ENCODE measurements at places on chromosomes 3 and 15.

DNA sequence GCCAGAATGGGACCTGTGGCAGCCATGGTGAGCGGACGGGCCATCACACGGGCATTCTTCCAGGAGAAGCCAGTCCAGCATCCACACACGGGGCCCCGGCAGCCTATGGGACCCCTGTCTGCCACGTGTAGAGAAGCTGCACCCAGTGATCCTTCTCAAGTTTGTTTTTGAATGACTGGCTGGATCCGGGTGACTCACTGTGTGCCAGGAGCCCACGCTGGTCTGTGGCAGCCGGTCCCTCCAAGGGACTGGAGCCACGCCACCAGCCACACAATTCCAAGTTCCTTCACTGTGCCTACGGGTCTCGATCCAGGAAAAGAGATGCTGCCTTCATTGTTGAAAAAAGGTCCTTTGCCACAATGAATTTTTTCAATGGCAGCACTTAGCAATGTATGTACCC lies 58.1 kb downstream of the ATP10A start:
- no peak for DNase-seq

GRCh38 chr3:152193673-152194267 lies 75.0 kb upstream of the MBNL1 start:
- no peak for DNase-seq

GRCh38 chr15:88375234-88375927 lies 91.8 kb downstream of the MRPL46 start:
- DNase-seq = no peak

GRCh38 chr3:31065765-31066164 lies 171.3 kb upstream of the GADL1 start:
- DNase-seq = no peak

DNA sequence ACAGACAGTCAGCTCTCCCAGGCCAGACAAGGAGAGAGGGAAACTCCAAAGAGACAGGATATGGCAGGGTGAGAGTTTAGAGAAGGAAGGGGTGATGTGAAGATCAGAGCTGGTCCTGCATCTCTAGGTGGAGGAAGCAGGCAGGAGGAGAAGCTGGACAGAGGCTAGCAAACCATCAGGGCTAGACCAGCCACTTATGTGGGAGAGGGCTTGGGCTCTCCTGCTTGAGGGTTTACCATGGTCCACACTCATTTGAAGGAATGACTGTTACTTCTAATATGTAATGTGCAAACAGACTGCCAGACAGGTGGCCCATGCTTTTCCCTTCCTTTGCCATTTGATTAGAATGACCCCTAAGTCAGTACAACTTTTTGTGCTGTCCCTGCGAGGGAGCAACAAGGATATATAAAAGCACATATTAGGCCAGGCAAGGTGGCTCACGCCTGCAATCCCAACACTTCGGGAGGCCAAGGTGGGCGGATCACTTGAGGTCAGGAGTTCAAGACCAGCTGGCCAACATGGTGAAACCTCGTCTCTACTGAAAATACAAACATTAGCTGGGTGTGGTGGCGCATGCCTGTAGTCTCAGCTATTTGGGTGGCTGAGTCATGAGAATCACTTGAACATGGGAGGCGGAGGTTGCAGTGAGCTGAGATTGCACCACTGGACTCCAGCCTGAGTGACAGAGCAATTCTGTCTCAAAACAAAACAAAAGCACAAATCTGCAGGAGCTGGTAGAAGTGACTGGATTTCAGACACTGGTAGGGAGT lies 41.0 kb upstream of the MANF start:
- no peak for DNase-seq

DNA sequence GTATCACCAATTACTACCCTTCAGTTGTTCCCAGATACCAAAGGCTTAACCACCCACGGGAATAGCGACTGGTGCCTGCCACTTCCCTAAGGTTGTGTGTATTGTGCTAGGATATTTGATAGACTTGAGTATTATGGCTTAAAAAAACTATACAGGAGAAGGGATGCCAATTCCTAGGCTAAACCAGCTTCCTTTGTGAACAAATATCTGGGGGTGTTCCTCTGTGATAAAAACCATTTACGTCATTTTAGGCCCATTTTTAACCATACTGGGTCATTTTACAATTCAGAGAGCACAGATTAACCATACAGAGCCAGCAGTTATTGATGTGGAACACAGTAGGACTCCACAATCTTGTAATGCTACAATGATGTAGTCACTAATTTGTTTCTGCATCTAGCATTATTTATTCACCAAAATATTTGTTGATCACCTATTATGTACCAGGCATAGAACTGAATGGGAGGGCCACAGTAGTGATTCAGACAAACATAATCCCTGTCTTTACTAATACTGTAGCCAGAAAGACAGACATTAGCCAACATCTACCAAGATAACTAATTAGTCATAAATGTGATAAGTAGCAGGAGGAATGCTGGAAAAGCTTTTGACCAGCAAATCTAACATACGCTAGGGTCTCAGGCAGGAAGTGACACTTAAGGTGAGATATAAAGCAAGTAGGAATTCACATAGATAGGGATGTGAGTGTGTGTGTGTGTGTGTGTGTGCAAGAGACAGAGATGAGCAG lies 184.8 kb downstream of the MECOM start:
- no peak for DNase-seq

DNA sequence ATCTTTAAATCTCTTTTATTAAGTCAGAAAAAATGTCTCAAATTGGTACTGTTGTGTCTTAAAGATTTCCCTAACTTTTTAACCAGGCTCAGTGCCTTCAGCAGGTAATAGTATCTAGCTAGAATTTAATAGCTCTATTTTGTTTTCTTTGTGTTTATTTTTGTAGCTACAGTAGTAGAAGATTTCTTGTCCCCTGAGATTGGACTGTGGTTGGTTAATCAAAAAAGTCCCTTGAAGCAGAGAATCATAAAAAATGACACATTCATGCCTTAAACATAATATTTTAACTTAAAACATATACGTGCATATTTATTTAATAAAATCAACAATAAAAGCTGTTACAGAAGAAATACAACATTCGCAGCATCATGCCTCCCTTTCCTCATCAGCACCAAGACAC lies 102.8 kb downstream of the EEFSEC start:
- no peak for DNase-seq

DNA sequence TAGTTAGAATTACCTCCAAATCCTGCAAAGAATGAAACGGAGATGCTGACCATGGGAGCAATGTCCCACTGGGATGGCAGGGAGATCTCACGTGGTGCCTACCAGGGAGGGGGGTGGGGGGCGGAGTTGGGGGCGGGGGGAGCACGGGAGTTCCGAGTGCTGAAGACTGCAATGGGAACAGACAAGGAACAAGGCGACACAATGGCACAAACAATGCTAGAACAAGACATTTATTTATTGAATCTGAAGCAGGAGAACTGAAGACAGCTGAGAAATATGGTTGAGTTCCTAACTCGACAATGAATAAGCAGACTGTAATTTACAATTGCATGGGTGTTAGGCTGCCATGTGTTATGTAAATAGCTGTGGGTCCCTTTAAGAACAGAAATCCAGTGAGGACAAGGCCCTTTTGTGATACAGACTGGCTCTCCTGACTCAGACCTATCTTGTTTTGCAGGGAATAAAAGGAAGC lies 91.2 kb downstream of the AQP9 start:
- no peak for DNase-seq

- DNase-seq = no peak
Measured at GRCh38 chr15:98773616-98774015, 125.3 kb downstream of the IGF1R start.

DNA sequence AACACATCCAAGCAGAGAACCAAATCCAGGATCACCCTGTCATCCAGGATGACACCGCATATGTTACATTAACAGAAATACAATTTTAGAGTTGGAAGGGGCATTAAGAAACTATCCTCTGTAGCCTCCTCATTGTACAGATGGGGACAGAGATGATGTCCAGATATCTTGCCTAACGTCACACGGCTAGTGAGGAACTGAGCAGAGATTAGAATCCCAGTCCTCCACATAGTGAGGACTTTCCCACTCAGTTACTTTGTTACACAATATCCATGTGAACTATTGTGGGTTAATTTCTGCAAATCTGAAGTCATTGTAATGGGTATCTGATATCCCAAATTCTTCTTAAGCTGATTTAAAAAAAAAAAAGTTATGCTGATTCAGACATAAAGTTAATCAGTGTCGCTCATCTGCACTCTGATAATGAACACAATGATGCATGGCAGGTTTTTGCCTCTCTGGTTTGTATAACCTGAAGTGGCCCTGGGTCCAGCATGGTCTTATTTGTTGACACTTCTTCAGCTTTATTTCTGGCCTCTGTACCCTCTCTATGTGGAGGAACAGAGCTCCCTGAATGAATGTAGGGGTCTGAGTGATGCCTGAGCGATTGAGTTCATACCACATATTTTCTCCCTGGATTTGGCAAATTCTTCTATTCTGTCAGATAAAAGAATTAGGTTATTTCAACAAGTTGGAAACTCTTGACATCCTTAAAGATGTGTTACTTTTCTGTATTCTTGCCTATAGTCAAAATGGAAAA lies 76.0 kb upstream of the LIMD1 start:
- DNase-seq = no peak

DNA sequence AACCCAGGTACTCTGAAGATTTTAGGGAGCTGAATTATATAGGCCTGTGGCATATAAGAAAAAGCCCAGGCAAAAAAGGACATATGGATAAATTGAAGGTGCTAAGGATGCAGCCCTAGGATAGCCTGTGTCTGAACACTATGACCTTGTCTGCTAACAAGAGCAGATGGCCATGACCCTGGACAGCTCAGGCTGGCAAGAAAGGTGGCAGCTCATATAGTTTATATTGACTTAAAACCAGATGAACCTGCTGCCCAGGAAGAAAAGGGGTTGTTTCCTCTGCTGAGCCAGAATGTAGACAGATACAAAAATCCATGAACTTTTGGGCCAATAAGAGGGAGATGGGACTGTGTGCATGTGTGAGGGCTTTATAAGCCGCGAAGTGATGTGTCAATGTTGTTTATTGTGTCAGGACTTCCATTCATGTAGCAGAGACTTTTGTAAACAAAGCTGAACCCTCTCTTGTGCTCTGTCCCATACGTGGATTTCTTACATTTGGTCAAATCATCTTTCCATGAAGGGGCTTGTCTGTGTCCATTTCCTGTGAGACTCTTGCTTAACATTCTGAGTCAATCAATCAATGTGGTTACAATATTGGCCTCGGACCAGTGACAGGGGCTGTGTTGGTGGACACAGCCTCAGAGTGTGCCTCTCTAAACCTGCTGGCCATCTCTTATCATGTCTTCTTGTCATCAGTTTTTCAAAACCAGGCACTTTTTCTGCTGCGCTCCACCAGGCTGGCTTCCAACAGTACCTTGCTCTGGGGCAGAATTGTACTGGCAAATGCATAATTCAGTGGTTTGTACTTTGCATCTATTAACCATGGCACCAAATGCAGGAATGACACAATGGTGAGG lies 321.2 kb downstream of the WDR72 start:
- DNase-seq = no peak

DNA sequence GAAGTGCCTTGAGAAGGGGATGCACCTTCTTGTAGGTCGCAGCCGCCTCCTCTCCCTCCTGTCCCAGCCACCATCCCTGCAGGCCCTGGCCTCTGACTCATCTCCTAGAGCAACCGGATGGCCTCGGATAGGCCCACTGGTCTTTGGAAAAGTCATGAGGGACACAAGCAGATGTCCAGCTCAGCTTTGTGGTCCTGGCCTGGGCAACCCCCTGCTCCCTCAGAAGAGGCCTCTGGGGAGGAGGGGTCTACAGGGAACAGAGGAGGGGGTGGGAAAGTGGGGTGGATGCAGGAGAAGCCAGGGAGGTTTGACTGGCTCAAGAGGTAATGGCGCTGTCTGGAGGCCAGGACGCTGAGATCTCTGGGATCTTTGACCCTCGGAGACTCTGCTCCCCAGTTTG lies 259.2 kb upstream of the TLE3 start:
- DNase-seq = no peak

DNA sequence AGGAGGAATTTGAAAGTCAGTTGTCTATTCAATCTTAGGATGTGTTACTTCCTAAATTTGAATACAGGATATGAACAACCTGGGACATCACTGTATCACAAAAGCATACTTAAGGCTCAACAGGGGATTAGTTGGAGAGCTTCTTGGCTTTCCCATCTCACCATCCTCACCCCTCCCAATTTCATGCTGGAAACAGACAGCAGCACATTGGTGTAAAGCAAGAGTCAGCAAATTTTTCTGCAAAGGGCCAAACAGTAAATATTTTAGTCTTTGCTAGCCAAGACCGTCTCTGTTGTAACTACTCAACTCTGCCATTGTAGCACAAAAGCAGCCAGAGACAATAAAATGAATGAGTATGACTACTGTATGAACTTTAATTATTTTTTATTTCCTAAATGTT lies 94.9 kb downstream of the ERC2 start:
- no peak for DNase-seq

- no peak for DNase-seq
Measured at GRCh38 chr15:88828791-88829190, 25.6 kb downstream of the ACAN start.

DNA sequence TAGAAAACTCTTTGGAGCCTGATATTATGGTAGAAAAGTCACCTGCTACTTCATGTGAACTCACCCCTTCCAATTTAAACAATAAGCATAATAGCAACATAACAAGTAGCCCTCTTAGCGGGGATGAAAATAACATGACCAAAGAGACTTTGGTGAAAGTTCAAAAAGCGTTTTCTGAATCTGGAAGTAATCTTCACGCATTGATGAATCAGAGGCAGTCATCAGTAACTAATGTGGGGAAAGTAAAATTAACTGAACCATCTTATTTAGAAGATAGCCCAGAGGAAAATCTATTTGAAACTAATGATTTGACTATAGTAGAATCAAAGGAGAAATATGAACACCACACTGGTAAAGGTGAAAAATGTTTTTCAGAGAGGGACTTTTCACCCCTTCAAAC lies 5.1 kb upstream of the SCG5 start:
- no peak for DNase-seq

- DNase-seq = no peak
Measured at GRCh38 chr3:43063114-43063513, 42.8 kb downstream of the POMGNT2 start.

DNA sequence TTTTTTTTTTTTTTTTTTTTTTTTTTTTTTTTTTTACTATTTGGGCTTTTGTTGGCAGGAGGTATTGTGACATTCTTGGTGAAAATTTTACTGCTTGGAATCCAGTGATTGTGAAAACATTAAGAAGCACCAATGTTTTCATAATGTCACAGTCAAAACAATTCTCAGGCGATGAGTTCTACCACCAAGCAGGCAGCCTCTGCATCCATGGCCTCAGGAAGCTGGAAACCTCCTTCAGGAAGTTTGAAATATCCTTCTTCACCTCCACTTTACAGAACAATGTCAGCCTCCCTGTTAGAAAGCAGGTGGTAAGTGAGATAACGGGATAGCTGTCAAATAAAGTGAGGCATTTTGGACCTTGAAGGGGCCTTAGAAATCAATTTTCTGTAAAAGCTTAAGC lies 98.3 kb downstream of the MEX3B start:
- DNase-seq = no peak
